Thoracic aorta (tissue), 2 donors: ENCODE measurements at places on chromosomes 1 and 21.
A peak's percentile ranks its signal among the peaks of the same experiment; 100 is the strongest.

DNA sequence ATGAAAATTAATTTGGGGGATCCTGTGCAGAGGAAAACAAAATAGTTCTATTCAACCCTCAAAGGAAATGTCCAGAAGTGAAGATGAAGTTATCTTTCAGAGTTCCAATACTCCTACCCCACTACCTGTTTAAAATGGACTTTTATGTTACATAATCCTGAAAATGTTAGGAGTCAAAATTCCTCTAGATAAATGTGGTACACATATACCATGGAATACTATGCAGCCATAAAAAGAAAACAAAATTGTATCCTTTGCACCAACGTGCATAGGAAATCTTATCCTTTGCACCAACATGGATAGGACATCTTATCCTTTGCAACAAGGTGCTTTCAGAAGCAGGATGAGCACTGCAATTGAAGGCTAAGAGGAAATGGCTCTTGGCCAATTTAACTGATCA, 245.2 kb downstream of the LTN1 start:
- DNase-seq, result no peak

GRCh38 chr1:9066945-9067807, 2.3 kb downstream of the SLC2A5 start:
- DNase-seq, result no peak

DNA sequence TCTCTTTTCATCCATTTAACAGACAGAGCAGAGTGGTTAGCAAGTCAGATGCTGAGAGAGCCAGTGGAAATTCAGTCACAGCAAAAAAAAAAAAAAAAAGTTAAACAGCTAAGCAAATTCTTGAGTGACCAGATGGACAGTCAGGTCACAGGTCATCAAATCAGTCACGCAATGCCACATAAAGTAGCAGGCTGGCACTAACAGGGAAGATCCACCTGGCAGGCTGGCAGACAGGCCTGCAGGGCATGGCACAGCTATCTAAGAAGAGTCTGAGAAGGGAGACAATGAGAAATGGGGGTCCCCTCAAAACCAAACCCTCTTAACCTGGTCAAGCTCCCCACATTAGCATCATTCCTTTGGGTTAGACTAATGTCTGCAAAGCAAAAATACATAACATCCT, 371.9 kb downstream of the TTLL7 start:
- DNase-seq, result no peak

DNA sequence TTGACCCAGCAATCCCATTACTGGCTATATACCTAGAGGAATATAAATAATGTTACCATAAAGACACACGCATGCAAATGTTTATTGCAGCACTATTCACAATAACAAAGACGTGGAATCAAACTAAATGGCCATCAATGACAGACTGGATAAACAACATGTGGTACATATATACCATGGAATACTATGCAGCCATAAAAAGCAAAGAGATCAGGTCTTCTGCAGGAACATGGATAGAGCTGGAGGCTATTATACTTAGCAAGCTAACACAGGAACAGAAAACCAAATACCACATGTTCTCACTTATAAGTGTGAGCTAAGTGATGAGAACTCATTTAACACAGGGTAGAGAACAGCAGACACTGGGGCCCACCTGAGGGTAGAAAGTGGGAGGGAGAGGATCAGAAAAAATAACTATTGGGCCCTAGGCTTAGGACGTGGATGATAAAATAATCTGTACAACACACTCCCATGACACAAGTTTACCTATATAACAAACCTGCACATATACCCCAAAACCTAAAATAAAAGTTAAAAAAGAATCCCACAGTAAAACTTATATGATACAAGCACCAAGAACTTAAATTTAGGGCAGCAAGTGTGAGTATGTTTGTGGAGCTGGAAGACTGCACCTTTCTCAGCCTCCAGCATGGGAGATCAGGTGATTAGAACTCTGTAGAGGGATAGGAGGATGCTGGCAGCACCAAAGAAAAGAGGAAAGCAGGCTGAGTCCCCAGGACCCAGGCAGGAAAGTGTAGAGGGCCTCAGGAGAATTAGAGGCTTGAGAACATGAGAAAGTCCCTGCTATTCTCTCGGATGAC, 320.8 kb upstream of the USP24 start:
- no peak for DNase-seq

DNA sequence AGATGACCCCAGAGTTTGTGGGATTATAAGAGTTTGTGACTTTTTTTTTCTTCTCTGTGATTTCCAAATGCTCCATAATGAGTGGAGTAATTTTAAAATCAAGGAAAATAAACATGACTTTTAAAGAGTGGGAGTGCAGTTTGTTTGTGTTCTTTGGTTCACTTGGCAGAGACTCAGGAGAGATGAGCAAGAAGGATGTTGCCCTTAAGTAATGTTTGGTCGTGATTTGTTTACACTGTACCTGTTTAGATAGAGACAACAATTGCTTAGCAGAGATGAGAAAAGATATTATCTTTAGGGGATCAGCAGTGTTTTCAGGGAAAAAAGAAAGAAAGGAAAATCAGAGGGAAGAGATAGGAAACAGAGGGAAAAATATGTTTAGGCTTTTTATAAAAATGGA, 170.8 kb downstream of the ADSS2 start:
- no peak for DNase-seq

GRCh38 chr1:85330711-85331290, 54.4 kb upstream of the BCL10 start:
- DNase-seq, result peak; percentile 60

DNA sequence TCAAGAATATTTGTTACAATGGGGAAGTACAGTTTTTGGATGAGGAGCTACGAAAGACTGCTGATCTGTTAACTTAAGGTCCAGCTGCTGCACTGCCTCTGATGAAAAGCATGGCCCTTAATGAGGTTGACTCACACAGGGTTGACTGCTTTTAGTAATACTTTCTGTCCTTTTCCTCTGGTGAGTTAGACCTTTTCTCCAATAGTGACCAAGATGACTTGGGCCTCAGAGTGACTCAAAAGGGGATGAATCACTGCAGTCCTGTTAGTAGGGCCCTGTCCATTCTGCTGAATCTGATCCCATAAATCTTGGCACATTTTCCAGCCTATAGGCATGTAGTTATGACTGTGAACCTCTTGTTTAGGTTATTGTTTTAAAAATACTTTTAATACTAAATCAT, 2.7 kb downstream of the DISP1 start:
- peak; percentile 16 for DNase-seq

DNA sequence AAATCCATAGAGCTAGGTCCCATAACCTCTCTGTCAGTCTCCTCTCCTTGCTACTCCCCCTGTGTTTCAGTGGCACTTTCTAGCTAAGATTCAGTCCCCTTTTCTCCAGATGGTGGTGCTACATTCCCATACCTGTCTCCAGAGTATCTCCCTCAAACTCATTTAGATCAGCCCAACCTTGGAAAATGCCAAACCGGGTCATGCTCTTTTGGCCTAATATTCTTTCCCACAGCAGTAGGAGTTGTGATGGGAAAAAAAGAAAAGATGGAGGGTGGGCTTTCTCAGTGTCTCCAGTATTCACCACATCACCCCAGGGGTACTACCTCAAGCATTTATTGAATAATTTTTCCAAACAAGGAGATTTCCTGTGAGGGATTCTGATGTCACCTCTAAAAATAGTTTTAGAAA, 3.2 kb upstream of the RXFP4 start:
- no peak for DNase-seq

- no peak for DNase-seq
Measured at GRCh38 chr21:14533499-14534428, 12.4 kb downstream of the SAMSN1 start.

GRCh38 chr1:39145331-39145965, 59.0 kb upstream of the MACF1 start:
- no peak for DNase-seq

DNA sequence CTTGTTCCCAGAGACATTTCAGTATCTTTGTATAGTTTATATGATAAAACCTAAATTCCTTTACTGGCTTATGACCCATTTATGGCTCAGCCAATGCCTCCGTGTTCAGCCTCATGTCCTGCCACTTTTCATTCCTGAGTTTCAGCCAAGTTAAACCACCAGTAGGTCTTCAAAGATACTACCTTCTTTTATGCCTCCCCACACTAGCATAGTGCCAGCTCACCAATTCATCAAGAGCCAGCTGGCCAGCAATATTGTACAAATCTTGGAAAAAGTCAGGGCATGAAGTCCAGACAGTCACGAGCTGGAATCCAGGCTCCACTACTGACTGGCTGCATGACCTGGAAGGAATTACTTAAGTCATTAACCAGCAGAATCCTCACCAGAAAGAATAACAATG, 446.0 kb downstream of the GPATCH2 start:
- DNase-seq, result no peak

DNA sequence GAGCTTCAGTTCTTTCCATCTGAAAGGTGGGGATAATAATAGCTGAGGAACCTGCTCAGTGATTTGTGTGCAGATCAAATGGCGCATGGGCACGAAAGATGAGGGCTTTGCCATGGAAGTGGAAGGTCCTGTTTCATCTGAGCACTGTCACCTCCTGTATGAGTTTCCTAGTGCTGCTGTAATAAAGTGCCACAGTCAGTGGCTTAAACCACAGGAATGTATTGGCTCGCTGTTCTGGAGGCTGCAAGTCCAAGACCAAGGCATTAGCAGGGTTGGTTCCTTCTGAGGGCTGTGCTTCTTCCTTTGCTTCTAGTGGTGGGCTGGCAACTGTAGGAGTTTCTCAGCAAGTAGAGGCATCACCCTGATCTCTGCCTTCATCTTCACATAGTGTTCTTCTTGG, 51.1 kb upstream of the RBM15 start:
- no peak for DNase-seq

DNA sequence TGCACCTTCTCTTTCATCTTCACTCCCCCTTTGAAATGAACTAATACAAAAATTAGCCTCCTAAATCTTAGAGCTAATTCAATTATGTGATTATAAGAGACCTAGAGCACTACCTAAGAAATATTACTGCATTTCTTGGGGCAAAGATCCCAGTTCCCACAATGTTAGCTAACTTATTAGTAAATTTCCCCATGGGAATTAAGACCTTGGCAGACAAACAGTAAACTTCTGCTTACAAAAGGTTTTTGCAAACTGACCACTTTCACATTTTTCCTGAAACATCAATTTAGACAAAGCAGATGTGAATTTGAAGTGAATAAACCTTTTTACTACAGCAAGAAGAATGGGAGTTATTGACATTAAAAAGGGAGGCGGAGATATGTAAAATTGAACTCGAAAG, 34.6 kb upstream of the LHX8 start:
- DNase-seq, result no peak

- DNase-seq, result no peak
Measured at GRCh38 chr1:183073320-183073719, 50.1 kb downstream of the LAMC1 start.

GRCh38 chr1:14282707-14283106, 315.8 kb upstream of the KAZN start:
- no peak for DNase-seq

- no peak for DNase-seq
Measured at GRCh38 chr1:231091831-231092301, 51.8 kb upstream of the FAM89A start.

DNA sequence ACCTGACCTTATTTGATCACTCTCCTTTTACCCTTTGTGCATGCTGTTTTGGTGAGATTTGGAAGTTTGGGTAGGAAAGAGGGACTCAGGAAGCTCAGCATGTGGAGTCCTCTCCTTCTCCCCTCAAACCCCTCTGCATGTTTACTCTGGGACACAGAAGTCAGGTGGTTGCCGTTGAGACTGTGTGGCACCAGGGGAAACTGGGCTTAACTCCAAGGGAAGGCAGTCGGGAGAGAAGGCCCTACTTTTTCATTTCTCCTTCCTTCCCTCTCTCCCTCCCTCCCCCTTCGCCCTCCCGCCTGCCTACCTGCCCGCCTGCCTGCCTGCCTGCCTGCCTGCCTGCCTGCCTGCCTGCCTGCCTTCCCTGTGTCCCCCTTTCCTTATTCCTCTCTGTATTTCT, 34.8 kb upstream of the TTC22 start:
- DNase-seq, result no peak

DNA sequence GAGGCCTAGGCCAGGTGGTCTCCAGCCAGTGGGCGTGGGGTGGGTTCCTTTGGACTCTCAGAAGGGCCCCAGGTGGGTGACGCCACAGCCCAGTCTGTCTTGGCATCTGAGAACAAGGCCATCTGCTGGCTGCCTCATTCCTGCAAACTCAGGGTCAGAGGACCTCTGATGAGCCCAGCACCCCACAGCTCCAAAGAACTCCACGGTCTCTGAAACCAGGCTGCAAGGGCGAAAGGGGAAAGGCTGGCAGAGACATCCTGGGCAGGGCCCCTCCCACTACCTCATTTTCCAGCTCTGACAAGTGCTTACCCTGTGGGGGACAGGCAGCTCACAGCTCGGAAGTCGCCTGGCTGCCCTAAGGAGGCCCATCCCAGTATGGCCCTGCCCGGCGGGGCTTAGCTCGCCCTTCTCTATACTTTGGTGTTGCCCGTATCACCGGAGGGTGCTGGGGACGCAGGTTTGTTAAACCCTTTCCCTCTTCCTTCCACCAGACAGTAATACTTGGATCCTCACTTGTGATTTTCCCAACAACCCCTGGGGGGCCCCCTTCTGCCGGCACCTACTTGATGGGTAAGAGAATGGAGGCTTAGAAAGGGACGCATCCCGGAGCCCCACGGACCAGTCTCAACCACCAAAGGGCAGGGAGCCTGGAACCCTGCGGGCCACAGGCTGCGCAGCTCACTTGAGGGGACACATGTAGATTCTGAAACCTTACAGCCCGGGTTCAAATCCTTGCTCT, 10.9 kb upstream of the EDN2 start:
- DNase-seq, result no peak

DNA sequence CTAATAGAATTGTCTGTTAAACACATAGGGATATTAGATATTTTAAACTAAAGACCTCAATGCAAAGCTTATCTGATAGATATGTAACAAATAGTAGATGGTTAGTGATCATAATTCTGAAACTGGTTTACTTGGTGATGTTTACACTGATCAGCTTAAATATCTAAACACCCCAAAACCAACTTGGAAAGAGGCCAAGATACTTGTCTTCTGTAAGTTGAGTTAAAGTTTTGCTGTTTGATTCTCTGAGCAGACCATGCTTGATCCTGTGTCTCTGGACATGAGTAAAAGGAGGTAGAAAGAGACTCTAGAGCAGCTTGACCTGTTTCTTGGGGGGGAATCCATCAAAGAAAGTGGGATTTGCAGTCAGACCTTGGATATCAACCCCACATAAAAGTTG, 107.5 kb downstream of the NEK7 start:
- no peak for DNase-seq

DNA sequence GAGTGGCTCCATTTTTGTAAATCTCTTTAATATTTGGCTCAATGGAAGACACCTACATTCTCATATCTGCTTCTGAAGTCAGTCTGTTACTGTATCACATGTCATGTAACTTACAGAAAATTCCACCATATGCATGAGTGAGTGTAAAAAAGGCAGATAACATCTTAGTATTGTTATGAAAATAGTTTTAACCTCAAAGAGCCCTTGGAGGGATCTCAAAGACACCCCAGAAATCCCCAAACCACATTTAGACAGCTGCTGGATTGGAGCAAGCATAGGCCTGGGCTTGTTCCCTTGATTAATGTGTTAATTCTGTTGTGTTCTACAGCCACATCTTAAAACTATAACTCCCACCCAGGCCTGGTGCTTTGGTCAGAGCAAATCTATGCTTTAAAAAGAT, 16.9 kb downstream of the MACO1 start:
- DNase-seq, result no peak

- DNase-seq, result no peak
Measured at GRCh38 chr1:202810193-202810614, 550 bp upstream of the PCAT6 start.
